ENCODE measurements at places on chromosomes 6 and 20.

DNA sequence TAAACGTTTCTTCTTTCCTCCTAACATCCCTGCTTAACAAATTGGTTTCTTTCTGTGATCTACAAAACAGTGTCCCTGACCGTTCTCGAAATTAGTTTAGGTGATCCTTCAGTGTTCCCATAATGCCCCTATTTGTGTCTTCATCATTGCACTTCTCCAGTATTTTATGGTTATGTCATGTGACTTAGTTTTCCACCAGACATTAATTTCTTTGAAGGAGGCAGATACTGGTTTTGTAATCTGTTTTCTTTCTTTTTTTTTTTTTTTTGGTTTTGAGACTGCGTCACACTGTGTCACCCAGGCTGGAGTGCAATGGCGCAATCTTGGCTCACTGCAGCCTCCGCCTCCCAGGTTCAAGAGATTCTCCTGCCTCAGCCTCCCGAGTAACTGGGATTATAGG lies 49.2 kb downstream of the FAM217A start:
- DNase-seq, result no peak

GRCh38 chr6:71028877-71029252 lies 72.0 kb upstream of the B3GAT2 start:
- no peak for DNase-seq

DNA sequence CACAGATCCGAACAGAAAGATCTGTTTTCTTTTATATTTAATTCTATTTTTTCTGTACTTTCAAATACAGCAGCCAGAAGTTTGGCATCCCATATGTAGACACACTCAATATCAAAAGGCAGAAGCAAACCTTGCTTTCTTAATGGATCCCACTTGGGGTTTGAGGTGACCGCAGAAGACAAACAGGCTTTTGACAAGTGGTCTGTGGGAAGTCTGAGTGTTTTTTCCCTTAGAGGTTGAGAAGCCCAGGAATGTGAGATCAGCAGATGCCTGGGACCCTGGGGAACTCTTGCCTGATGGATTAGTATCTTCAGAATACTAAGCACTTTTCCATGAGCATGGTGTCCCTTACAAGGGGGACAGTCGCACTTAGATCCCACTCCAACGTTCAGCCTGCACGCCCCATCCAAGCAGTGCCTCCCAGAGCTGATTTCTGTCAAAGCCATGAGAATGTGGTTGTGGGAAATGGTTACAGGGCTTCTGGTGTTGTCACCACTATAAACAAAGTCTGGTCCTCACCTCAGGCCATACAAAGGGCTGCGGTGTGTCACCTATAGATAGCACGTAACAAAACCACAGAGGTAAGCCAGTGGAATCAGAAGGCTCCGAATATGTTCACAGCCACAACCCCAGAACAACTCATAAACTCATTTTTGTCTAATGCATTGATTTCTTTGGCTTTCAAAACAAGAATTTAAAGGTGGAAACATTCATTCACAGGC lies 12.7 kb downstream of the IL17F start:
- peak; percentile 60 for DNase-seq

- no peak for DNase-seq
These were observed 891 bp upstream of the GHRH start for GRCh38 chr20:37262505-37262904.

- DNase-seq, result no peak
These were observed 22.6 kb upstream of the CHMP4B start for GRCh38 chr20:33788351-33789049.

DNA sequence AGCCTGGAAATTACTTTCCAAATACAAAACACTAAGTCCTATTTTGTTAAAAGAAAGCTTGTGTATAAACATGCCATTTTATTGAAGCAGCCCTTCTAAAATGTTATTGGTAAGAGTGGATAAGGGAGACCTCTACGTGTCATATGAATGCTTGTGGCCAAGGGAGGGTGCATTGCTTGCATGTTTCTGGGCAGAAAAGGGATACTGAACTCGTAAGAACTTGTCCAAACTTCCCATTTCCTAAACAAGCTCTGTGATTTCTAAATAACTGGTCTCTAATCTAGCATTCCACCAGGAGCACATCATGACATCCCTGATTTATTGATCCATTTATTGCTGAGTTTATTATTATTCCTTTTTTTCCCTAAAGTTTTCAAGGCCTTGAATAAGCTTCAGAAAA lies 474.1 kb downstream of the CD109 start:
- DNase-seq, result no peak

- DNase-seq, result no peak
These were observed 85.7 kb downstream of the DCDC2 start for GRCh38 chr6:24272148-24272547.

GRCh38 chr6:157563611-157564284 lies 182.8 kb downstream of the ZDHHC14 start:
- no peak for DNase-seq

GRCh38 chr6:157832250-157832967 lies 9.4 kb downstream of the SNX9 start:
- no peak for DNase-seq
